ENCODE measurements at places on chromosomes 11 and 22. TPM values are rescaled to one million over a fixed set of nuclear protein-coding genes. Genes with fewer than 3 reads are reported as not detected.

Gene BET1L
- polyA plus RNA-seq, result 32.2 TPM

Gene APOL2
- polyA plus RNA-seq, result 28.9 TPM

- DNase-seq, result no peak
Measured at GRCh38 chr11:78039391-78039918, 16.4 kb upstream of the KCTD14 start.

DNA sequence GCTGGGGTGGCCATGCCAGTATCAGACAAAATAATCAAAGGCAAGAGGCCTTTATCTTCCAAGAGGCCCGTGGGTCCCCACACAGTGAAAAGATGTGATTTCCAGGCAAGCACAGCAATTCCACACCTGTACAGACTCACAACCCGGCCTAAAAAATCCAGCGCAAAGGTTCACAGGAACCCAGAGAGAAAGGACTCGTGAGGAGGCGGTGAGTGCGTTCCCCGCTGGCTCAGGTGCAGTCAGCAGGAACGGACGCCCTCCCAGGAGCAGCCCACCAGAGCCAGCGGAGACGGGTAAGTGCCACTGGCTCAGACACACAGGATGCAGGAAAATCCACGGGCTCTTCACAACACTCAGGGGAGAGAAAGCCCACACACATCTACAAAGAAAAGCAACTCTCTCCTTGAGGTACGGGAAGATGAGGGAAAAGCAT is 4.4 kb downstream of the TOLLIP start:
- DNase-seq, result no peak

DNA sequence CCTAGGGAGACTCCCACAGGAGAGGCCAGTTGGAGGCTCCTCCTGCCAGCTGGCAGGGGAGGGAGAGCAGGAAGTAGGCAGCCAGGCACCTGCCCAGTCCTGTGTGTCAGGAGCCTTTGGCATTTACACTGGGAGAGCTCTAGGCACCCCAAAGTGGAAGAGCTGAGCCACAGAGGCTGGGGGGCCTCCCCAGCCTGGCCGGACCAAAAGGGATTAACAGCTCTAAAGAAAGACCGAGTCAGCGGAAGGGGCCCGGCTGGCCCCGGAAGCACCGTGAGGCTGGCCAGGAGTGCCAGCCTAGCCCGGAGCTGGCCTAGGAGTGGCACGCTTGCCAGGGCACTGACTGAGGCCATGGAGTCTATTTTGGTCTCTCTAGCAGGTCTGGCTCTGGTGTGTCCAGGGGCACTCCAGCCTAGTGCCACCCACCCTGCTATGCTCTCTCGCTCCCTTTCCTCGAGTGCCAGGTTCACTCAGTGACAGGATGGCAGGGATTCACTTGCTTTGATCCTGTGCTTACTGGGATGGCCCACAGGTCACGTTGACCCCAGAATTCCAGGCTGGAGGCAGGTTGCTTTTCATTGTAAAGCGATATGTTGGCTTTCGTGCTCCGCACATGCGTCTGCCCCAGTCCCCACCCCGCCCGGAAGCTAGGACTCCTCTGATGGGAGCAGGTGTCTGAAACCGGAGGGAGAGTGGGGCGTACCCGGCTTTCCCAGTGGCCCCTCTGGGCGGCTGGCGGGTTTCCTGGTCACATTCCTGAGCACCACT is 3.3 kb upstream of the KMT5B start:
- DNase-seq, result no peak

DNA sequence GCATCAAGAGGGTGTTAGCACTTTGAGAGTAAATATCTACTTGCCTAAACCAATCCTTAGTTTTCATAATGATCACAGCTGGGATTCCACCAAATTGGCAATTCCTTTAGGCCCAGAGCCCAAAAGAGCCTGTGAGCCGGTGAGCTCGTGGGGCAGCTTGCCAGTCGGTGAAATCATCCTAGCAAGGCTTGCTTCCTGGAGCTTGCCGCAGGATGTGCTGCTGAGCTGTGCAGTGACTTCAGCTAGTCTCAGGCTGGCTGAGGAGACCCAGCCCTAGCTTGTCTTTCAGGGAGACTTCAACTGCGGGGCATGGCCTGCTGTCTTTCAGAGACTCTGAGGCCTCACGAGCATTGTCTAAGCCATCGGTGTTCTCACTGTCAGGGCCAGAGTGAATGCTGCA is 73.6 kb upstream of the SUSD2 start:
- peak; percentile 61 for DNase-seq

DNA sequence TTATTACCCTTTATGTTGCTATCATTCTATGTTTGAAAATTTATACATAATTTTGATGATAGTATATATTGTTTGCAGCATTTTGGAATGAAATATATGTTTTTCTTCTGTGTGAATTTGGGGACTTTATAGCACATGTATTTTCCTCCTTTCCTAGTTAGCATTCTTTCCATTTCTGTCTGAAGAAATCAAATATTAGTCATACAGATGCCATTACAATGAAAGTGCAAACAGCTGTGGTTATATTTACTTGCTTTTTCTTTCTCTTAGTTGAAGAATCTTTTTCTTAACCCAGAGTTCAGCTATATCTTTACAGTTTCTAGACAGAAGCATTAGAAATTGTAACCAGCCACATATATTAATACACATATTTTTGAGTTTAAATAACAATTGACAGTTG is 753.1 kb upstream of the ARHGAP42 start:
- no peak for DNase-seq

GRCh38 chr11:44629732-44630345 is 64.4 kb downstream of the CD82 start:
- DNase-seq, result no peak

GRCh38 chr11:31218847-31219246 is 150.7 kb downstream of the DCDC1 start:
- no peak for DNase-seq

GRCh38 chr11:24781288-24781687 is 284.4 kb downstream of the LUZP2 start:
- no peak for DNase-seq

GRCh38 chr11:12152321-12152720 is 41.9 kb downstream of the MICAL2 start:
- no peak for DNase-seq

DNA sequence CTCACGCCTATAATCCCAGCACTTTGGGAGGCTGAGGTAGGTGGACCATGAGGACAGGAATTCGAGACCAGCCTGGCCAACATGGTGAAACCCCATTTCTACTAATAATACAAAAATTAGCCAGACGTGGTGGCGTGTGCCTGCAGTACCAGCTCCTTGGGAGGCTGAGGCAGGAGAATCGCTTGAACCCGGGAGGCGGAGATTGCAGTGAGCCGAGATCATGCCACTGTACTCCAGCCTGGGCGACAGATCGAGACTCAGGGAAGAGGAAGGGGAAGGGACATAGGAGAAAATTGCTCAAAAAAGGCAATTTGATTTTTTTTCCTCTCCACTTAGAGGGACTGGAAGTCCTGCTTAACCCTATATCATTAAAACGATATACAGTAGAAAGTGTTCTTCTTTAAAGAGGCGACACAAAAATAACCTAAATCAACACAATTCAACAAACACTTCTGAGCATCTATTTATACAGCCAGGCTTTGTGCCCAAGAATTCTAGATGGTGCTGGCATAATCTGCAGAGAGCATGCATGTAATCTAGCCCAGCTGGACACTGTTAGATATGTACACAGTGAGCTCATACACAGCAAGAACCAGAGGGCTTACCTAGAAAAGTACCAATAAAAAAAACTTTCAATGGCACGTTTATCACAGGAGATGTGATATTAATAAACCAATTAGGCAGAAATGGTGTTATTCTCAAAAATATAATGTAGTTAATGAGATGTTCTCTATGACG is 20.9 kb upstream of the DENND5A start:
- DNase-seq, result no peak

GRCh38 chr22:23217171-23218052 is 37.1 kb downstream of the BCR start:
- no peak for DNase-seq

GRCh38 chr11:70454197-70454767 is 56.0 kb downstream of the CTTN start:
- no peak for DNase-seq

GRCh38 chr11:17019232-17019631 is 5.0 kb upstream of the PLEKHA7 start:
- DNase-seq, result no peak

DNA sequence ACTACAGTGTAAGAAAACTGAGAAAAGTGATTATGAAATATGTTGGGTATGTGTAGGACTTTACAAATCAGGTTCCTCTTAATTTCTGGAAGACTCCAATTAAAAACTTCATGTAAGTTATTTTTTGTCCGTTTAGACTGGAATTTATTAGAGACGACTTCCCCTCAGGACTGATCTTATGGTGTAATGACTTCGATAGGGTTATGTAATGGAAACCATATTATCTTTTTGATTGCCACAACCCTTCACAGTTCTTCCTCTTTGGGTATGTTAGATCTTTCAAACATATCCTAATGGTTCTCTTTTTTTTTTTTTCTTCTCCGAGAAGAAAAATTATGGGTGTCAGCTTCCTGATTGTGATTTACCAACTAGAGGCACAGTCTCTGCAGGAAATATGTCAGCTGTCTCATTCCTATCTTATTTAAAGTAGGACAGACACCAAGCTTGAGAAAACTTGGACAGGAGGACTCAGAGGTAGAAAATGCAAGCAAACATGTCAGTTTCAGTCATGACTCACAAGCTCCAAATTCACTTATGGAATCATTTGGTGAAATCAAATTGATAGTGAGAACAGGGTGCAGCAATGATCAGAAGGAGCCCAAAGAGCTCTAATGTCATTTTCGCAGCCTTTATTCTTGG is 11.1 kb upstream of the LDLRAD3 start:
- no peak for DNase-seq

DNA sequence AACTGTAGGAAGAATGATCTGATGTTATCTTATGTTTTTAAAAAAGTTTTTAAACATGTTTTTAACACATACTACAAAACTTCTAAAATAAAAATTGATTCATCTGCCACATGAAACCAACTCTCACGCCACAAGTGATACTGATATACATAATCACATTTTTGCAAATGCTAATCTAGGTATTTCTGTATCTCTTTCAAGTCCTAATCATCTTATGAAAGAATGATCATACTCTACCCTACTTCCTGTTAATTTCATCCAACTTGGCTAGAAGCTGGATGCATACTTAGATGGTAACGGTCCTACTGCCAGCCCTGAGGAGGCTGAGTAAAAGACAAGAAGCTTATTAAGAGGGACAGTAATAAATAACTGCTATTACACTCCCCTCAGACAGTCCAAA is 19.2 kb downstream of the THAP12 start:
- no peak for DNase-seq

DNA sequence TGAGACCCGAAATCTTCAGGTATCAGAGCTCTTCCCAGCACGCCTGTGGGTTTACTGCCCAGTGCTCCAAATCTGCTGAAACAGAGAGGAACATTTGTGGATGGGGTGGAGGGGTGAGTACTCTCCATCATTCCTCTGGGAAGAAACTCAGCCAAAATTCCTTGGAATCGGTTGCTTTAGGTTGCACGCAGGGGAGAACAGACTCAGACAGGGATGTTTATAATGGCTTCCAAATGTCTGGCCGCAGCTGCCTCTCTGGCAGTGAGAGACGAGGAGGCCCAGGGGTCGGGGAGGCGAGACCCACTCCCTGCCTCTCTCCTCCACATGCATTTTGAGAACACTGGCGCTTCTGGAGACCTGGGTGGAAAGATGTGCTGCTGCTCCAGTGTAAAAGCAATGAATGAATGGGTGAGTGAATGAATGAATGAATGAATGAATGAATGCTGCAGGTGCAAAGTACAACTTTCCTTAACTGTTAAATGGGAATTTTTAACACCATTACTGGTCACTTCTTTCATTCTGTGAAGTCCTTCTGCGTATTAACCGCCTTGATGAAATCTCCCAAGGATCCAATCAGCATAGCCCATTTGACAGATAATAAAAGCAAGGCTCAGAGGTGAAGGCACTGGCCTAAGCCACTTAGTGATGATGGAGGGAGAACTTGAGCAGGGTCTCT is 437.4 kb downstream of the MIAT start:
- DNase-seq, result no peak

DNA sequence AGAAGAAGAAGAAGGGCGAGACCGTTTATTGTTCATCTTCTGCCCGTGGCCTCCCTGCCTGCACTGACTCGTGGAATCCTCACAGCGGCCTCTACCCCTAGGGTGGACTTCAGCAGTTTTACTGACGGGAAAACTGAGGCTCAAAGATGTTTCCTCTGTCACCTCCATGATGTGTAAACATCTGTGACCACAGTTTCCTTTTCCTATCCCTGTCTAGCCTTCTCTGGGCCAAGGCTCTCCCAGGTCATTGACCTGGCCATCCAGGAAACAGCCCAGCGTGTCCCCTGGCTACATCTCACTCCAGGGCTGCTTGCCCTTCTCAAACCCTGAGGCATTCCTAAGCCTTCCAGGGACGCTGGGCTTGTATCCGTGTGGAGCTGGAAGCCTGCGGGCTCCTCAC is 49.0 kb upstream of the GCAT start:
- no peak for DNase-seq

All from right lung (tissue), 10 donors.